ENCODE measurements at places on chromosomes 11 and 22. TPM values are rescaled to one million over a fixed set of nuclear protein-coding genes. Genes with fewer than 3 reads are reported as not detected.

Gene GLYAT
- polyA plus RNA-seq: not detected

Gene TRPC6
- polyA plus RNA-seq: 0.04 TPM

Gene RAC2
- polyA plus RNA-seq: 1.8 TPM

Gene ELP4
- polyA plus RNA-seq: 6.6 TPM

Gene BUD13
- polyA plus RNA-seq: 14.2 TPM

Gene USP28
- polyA plus RNA-seq: 46.2 TPM

Gene CARS1
- polyA plus RNA-seq: 37.8 TPM

Gene CNTF
- polyA plus RNA-seq: 21.2 TPM

Gene CCDC15
- polyA plus RNA-seq: 0.10 TPM

Gene SLC16A8
- 0.25 TPM for polyA plus RNA-seq

Gene KCNJ1
- polyA plus RNA-seq: not detected

Gene CABP7
- polyA plus RNA-seq: 0.07 TPM

Gene SNX32
- 0.20 TPM for polyA plus RNA-seq

Gene CHRNA10
- 0.40 TPM for polyA plus RNA-seq

Gene PHETA2
- 2.2 TPM for polyA plus RNA-seq

Gene GDPD4
- not detected for polyA plus RNA-seq

Gene TECTA
- polyA plus RNA-seq: 0.27 TPM

Gene DKK3
- polyA plus RNA-seq: 2.8 TPM

Gene IFITM1
- 69.7 TPM for polyA plus RNA-seq

Gene STARD10
- polyA plus RNA-seq: 18.6 TPM

Gene SLC22A6
- polyA plus RNA-seq: not detected

Gene LARGE1
- 91.6 TPM for polyA plus RNA-seq

Gene CCDC157
- polyA plus RNA-seq: 1.5 TPM

Gene MPZL2
- 2.7 TPM for polyA plus RNA-seq

Gene SORL1
- polyA plus RNA-seq: 0.07 TPM

Gene PAK1
- polyA plus RNA-seq: 12.8 TPM

Gene SCN3B
- 17.2 TPM for polyA plus RNA-seq

Gene SMIM35
- not detected for polyA plus RNA-seq

Gene ALDH3B2
- not detected for polyA plus RNA-seq

Gene CATSPERZ
- polyA plus RNA-seq: not detected

Gene TMEM132A
- 3.7 TPM for polyA plus RNA-seq

Gene P2RX6
- polyA plus RNA-seq: 40.4 TPM

Gene OR2AT4
- not detected for polyA plus RNA-seq

Gene KLHL22
- polyA plus RNA-seq: 9.2 TPM

Gene HSPA8
- 2,704 TPM for polyA plus RNA-seq

Gene CEND1
- polyA plus RNA-seq: 0.09 TPM

Gene ARCN1
- 76.3 TPM for polyA plus RNA-seq

Gene APOBEC3H
- polyA plus RNA-seq: not detected

Gene HEPHL1
- polyA plus RNA-seq: not detected

Measured in psoas muscle (tissue), 8 donors.